ENCODE measurements at places on chromosomes 5 and 9.

DNA sequence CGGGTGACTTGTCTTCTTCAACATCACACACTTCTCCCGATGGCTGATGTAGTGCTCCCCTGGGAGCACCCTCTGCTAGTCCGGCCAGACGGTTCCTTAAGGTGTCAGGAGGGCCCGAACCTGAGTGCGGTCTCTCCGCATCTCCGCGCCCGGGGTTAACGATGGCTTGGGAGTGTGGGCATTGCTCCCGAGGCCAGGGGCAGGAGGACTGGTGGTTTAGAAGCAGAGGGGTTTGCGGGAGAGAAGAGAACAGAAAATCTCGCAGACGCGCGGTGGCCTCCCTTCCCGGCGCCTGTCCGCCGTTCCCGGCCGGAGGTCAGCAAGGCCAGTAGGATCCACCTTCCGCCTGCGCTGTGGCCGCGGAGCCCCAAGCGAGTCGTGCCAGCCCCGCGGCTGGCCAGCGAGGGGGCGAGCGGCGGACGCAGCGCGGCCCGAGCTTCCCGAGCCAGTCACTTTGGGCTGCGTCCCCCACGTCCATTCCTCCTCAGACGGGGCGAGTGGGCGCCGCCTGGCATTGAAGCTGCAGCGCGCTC lies 700 bp downstream of the CDO1 start:
- DNase-seq, result no peak

DNA sequence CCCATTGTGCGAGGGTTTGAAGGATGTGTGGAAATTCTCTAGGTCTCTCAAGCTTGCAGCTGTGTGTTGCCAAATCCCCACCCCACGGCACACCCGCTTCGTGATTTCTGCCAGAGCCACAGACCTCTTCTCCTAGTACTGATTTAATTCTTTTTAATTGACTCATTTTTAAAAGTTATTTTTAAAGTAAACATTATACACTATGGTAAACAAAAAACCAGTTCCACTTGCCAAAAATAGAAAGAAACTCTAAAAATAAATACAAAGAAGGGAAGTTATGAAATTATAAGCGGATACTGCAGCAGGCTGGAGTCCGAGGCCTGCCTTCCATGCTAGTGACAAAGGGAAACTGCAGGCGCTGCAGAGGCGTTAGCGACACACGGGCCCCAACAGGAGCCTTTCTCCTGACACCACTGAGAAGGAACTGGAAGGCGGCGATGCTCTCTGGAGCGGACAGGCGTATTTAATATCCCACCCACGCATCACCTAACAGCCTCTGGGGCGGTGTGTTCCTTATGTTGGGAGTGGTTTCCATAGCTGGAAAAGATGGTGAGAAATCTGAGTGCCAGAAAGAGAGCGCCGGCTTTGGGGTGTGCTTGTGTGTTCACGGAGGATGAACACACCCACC lies 122.5 kb downstream of the COL23A1 start:
- no peak for DNase-seq

GRCh38 chr5:100186181-100186580 lies 349.0 kb upstream of the FAM174A start:
- no peak for DNase-seq

GRCh38 chr9:81116340-81117137 lies 572.8 kb downstream of the TLE1 start:
- DNase-seq, result no peak

GRCh38 chr5:90747175-90747574 lies 188.6 kb downstream of the ADGRV1 start:
- DNase-seq, result no peak

DNA sequence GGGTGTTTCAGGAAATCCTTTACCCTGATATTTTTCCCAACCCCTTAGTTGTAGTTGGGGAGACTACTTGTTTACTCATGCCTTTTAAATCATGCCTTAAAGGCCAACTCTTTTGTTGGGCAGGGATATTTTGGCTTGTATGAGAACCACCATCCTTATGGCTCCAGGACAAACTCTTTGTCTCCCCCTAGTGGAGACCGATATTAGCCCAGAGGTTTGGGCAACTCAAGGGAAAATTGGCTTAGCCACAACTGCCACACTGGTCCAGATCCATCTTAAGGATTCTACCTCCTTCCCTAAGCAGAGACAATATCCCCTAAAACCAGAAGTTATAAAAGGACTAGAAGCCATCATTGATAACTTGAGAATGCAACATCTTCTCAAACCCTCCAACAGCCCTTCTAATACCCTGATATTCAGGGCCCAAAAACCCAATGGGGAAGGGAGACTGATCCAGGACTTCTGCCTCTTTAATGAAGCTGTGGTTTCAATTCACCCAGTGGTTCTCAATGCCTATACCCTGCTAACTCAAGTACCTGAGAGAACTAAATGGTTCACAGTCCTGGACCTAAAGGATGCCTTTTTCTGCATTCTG lies 100.9 kb upstream of the HCN1 start:
- DNase-seq, result no peak

- no peak for DNase-seq
These were observed 15.4 kb downstream of the NDUFS4 start for GRCh38 chr5:53575831-53576230.

DNA sequence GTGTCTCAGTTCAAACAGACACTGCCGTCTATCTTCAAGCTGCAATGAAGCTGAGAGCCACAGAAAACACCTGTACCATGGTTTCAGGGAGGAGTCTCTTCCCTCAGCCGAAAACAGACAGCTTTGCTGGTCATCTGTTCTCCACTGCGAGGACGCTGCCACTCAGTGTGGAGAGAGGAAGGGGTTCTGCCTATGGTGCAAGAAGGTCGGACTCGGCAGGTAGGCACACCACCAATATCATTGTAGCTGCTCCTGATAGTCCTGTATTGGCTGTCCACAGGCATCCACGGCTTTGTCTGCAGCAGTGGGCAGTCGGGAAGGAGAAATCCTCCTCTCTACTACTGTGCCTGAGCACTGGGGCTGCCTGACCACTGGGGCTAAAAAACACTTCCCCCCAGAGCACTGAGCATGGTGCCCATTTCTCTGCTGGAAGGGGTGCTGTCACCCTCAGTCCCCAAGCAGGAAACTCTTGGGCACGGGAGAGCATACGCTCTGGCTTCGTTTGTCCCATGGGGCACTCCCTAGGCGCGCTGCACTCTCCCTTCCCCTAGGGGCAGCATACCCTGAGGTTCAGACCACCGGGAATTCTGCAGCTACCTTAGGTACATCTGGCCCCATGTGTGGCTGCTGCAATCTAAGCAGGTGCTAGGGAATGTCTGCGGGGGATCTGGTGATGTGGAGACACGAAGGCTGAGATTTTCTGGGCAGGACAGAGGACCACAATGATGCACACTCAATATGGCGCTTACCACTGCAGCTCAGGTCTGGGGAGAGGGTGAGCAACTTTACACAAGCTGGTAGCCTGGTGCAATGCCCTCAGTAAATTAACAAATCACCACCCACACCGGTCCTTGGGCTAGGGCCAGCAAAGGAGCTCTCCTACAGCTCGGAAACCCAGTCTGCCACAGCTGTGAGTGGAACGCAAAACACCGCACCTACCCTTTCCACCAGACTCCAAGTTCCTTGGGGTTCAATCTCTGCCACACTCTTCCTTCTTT lies 880.9 kb upstream of the SEMA6A start:
- DNase-seq, result no peak

DNA sequence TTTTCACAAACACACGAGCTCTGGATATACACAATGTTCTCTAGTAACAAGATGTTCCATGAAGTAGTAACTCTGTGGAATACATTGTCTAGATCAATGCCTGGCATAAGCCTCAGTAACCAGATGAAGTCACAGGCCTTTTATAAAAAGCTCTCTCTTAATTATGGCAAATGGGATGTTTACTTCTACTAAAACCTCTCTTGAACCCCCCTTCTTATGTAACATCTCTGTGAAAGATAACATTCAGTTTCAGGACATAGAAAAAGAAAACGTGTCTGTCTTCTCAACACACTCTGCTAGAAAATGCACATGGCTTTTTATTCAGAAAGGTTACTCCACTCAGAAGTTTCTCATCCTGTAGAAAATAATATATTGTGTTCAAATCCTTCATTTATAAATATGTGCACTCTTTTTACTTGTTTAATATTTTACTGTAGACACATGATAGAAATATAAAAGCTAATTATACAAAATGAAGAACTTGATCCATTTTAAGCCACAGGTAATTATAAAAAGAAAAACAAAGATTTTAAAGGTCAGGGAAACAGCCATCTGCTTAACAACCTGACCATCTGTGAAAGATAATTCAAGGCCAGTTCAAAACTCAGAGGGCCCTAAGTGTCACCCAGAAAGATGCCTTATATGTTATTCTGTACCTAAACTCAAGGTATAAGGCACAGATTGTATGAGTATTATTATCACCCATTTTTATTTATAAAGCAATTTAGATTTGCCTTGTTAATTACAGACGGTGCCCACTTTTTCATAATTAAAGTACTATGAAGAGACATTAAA lies 812.0 kb downstream of the CDH18 start:
- no peak for DNase-seq

DNA sequence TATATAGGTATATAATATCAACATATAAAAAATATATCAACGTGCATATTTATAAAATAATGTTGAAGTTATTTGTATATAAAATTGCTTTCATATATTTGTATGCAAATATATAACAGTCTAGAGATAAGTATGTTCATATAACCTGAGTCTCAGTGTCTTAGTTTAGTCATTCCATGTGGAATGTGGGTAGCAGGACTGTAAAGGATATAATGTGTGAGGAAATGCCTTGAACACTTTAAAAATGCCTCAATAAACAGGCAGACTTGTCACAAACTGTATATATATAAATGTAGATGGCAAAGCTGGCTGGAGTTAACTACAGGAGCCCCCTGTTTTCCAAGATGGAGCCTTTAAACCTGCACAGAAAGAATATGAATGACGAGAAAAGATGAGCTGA lies 48.4 kb downstream of the CCDC125 start:
- DNase-seq, result no peak

DNA sequence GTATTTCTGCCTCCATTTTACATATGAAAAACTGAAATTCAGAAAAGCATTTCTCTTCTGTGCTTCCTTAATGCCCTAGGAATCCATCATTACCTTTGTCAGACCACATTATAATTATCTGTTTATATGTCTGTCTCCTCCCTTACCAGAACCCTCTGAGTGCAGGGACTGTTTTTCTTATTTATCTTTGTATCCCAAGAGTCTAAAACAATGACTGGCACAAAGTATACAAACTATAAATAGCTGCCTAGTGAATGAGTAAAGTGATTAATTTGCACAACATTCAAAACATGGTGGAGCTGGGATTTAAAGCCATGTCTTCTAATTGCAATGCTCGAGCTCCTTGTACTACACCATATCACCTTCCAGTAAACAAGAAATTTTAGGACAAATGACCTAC lies 49.3 kb upstream of the HK3 start:
- DNase-seq, result no peak

DNA sequence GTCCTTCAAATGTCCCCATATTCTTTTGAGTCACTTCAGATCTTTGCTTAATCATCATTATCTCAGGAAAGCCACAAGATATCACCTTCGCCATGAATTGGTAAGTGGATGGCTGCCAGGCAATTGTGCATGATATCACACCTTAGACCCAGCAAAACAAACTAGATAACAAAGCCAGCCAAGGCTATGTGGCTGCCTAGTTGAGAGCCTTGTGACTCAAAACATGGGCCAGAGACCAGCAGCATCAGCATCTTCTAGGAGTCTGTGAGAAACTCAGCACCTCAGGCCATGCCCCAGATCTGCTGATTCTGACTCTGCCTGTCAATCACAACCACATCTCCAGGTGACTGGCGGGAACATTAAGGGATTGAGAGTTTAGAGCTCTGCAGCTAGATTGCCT lies 82.8 kb downstream of the SLIT3 start:
- DNase-seq, result no peak

DNA sequence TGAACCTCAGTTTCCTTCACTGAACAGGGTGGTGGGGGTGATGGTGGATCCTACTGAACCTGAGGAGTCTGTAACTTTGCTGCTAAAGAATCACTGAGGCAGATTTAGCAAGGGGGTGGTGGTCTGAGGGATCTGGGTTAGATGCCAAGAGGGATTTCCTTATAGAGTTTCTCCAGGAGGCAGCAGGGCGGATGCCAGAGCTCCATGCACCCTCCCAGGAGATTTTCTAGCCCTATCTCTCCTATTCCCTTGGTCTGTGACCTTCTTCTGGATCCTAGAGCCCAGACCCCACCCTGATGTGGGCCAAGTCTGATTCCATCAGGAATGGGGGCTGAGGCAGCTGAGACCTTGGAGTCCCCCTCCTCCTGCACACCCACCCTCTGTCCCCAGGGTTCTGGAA lies 6.0 kb downstream of the PTGS1 start:
- DNase-seq, result no peak

- no peak for DNase-seq
These were observed 198.7 kb upstream of the C9orf72 start for GRCh38 chr9:27771803-27772545.

- no peak for DNase-seq
These were observed 42.9 kb upstream of the SMAD5 start for GRCh38 chr5:136089791-136090190.

DNA sequence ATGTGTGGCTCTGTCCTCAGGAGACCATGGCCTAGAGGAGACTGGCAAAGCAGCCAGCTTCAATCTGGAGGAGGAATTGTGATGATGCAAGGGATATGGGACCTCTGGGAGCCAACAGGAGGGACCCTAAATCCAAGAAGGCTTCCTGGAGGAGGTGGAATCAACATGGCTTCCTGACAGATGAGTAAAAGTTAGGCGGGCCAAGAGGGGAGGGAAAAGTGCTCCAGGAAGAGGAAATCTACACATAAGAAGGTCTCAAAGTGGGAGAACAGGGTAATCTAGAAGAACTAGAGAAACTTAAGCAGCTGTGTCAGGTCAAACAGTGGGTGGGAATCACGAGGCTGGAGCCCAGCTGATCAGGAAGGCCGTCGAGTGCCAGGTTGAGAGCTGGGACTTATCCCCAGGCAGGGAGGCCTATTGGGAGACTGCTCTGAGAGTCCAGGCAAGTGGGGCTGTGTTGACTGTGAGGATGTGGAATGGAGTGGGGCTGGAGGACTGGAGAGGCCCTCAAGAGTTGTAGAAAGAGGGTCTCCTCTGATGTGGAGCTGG lies 119.1 kb downstream of the C9orf50 start:
- DNase-seq, result no peak

- DNase-seq, result no peak
These were observed 216.9 kb upstream of the ZNF608 start for GRCh38 chr5:124963236-124963919.

GRCh38 chr9:126519660-126520420 lies 93.9 kb upstream of the LMX1B start:
- no peak for DNase-seq

- DNase-seq, result no peak
These were observed 17.1 kb upstream of the LOX start for GRCh38 chr5:122095158-122095557.

- DNase-seq, result no peak
These were observed 11.2 kb upstream of the CCDC152 start for GRCh38 chr5:42745426-42745825.

GRCh38 chr5:122447879-122448278 lies 135.8 kb downstream of the SNCAIP start:
- DNase-seq, result no peak

GRCh38 chr5:152686931-152687330 lies 281.9 kb upstream of the NMUR2 start:
- DNase-seq, result no peak

DNA sequence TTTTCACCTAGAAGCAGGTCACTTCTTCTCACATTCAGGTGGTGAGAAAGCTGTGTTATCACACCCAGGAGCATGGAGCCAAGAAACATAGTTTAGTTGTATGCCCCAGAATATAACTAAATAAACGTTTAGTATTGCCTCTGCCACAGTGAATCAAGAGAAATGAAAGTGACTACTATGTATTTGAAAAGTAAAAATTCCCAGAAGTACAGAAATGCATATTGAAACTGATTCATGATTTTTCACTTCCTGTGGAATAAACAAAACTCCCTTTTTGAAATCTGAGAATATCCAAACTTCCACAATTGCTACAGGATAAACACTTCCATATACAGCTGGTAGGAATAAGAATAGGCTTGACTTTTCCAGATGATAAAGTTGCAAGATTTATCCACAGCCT lies 15.3 kb upstream of the NINJ1 start:
- DNase-seq, result no peak

Data from NCI-H526 treated with DMSO at 0.1 percent for 48 hours (cell line).